ENCODE measurements at places on chromosomes 12 and 14. TPM values are rescaled to one million over a fixed set of nuclear protein-coding genes. Genes with fewer than 3 reads are reported as not detected.

KLHL28 gene
- total RNA-seq, result 14.0 TPM

DIO2 gene
- total RNA-seq, result not detected

OR4E2 gene
- total RNA-seq, result not detected

NOVA1 gene
- total RNA-seq, result not detected

SPPL3 gene
- 21.3 TPM for total RNA-seq

RNASE4 gene
- 0.75 TPM for total RNA-seq

TAS2R20 gene
- total RNA-seq, result 2.0 TPM

- DNase-seq, result no peak
These were observed 31.4 kb downstream of the DCP1B start for GRCh38 chr12:1972856-1973317.

DNA sequence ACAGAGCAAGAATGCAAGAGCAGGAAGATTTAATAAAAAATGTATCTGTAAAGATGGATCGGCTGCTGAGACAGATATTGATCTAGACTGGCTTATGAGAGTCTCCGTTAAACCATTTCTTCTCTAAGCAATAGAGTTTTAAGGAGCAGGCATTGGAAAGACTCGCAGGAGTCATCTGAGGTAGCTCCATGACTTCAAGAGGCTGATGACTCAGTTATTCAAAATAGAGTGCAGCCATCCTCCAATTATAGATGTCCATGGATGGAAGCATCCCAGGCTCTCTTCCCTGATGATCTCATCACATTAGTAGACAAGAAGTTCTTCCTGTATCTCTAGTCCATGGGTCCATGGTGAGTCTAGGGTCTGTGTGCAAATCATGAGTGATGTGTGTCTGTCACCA, 638.3 kb upstream of the TMEM132C start:
- DNase-seq, result no peak

DNA sequence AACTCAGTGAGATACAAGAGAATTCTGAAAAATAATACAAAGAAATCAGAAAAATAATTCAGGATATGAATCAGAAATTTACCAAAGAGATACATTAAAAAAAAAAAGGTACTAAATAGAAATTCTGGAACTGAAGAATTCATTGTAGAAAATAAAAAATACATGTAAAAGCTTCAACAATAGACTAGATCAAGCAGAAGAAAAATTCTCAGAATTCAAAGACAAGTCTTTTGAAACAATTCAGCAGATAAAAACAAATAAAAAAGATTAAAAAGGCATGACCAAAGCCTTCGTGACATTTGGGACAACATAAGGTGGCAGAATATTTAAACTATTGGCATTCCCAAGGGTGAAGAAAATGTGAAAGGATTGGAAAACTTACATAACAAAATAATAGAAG, 133.1 kb upstream of the CNOT2 start:
- no peak for DNase-seq

GRCh38 chr14:85387181-85387580, 142.8 kb upstream of the FLRT2 start:
- DNase-seq, result no peak

DNA sequence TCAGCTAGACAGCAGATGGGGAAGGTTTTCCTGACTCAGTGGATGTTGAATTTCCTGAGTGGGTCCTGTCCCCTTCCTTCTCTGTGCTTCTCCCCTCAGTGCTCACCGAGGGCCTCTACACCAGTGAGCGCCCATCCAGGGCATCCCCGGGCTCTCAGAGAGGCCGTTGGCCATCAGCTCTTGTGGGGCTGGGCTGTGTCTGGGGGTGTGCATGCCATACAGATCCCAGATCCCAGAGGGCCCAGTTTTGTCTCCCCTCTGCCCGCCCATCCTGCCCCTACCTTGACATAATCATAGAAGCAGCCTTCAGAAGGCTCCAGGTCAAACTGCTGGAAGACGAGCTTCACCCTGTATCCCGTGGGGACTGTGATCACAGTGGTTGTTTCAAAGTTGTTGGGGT, 1.1 kb downstream of the C1R start:
- DNase-seq, result no peak

DNA sequence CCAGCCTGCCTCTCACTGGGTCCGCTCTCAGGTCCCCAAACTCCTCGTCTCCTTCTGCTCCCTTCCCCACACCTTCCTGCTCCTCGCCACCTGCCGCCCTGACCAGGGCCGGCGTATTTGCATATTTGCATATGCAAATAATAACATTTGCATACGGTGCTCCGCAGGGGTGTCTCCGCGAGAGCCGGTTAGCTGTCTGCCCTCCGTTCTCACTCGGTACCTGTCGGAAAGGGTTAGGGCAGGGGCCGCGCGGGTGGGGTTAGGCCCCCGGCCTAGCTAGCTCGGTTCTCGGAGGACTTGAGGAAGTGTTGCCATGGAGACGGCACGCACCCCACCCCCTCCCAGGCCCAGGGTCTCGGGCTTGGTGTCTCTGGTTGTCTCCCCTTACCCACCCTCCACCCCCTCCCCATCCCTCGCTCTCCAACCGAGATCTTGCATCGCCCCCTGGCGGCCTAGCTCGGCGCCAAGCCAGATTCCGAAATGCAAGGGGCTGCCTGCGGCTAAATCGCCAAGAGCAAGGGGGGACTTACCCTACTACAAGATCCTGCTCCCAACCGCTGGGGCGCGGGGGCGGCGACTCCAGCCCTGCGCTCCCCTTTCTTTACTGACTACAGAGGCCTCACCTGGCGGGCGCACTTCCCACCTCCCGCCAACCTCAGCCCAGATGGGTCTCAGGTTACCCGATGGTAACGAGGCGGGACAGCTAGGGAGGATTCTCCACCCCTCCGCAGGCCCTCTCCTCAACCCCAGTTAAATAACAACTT, 8.1 kb downstream of the STAC3 start:
- DNase-seq, result peak; percentile 75

DNA sequence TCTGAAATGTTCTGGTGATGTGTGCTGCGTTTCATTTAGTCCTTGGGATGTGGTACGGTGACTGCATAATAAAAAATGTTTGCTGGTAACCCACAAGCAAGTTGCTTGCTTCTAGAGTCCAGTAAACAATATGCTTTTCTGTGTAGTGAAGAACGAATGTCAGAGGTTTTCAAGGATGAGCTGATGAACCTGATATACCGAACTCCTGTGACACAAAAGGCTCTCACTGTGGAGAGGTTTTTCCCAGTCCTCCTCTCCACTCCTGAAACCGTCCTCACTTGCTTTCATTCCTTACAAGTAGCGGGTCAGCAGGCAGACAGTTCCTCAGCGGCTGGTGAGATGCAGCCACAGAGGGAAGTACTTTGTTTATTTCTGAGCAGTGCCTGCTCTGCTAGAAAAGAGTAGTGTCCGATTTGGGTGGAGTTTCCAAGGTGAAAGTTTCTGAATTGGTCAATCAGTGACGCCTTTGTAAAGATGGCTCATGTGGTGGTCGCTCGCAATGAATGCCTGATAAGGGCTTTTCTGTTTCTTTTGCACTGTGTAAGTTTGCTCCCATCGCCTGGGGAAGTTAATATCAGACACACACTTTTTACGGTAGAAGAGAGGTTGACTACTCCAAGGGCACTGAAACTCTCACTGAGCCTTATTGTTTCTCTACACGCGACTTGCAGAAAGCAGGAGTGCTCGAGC, 3.0 kb downstream of the ETV6 start:
- DNase-seq, result peak; percentile 48

- no peak for DNase-seq
These were observed 78.0 kb upstream of the IFNG-AS1 start for GRCh38 chr12:67911275-67911600.

- DNase-seq, result no peak
These were observed 16.8 kb downstream of the FAM181A start for GRCh38 chr14:93943930-93944329.

- no peak for DNase-seq
These were observed 38.1 kb upstream of the PTCSC3 start for GRCh38 chr14:36214476-36215216.

GRCh38 chr12:103852498-103852997, 11.5 kb upstream of the NT5DC3 start:
- DNase-seq, result no peak

DNA sequence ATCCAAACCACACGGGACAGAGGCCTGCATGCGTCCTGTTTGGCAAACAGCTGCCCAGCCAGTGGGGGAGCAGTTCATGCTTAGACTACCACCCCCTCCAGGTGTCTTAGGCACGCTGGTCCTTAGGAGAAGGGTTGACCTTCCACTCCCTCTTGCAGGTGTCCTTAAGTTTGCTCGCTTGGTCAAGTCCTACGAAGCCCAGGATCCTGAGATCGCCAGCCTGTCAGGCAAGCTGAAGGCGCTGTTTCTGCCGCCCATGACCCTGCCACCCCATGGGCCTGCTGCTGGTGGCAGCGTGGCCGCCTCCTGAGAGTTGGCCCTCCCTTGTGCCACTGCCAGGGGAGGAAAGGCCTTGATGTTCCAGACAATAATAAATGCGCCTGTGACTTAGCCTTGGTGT, 1.8 kb downstream of the C12orf57 start:
- no peak for DNase-seq

GRCh38 chr14:34710006-34710405, 4.4 kb downstream of the CFL2 start:
- DNase-seq, result no peak

DNA sequence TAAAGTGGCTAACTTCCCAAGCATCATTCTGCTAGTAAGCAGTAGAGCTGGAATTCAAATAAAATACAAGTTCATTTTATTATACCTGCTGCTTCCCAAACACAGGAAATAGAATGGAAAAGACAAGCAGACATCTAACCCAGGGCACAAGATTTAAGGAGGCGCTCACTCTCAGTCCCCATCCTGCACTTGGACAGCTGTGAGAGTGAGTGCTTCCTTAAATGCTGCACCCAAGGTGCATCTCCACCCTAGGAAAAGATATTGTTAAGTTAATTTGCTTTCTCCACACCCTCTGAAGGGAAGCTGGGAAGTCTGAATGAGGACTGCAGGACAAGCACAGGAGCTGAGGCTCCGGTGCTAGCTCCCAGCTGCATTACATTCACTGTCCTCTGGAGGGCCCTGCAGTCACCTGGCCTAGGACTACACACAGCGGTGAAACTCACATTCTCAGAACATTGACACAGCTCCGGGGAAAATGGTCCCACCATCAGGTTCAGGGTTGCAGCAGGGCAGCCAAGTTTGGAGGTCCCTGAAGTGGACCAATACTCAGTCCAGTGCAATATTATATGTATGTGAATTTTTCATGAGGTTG, 14.2 kb downstream of the HEBP1 start:
- no peak for DNase-seq

- peak; percentile 49 for DNase-seq
These were observed 10.1 kb upstream of the GRIP1 start for GRCh38 chr12:66688846-66689439.

- no peak for DNase-seq
These were observed 46.5 kb upstream of the RTL1 start for GRCh38 chr14:100950024-100950423.

Measured in activated CD8-positive, alpha-beta memory T cell treated with anti-CD3 and anti-CD28 coated beads, Interleukin-2, amount 10 ng/mL, durations not matched to agents 7 days and 5 days (primary cell).